Iris pigment epithelial cell (primary cell): ENCODE measurements at places on chromosomes 16 and 17.

- no peak for DNase-seq
Measured at GRCh38 chr16:86680661-86681030, 102.3 kb downstream of the FOXL1 start.

GRCh38 chr17:80989586-80989913 lies 2.1 kb upstream of the CHMP6 start:
- DNase-seq = no peak

- no peak for DNase-seq
Measured at GRCh38 chr16:85882181-85882810, 16.7 kb upstream of the IRF8 start.

DNA sequence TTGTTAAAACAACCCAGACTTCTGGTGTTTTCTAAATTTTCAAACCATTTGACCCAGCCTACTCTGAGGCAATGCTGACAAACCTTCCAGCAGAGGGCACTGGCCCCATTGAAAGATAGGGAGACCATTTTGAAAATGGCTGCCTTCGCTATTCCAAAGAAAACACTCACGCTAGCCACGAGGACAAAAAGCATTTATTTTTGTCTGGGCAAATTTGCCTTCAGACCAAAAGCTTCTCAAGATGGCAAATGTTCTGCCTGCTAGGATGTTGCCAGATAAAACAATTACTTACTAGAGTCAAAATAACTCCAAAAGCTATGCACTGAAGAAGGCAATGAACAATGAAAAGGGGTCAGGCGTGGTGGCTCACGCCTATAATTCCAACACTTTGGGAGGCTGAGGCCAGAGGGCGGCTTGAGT lies 296.7 kb upstream of the IRX5 start:
- DNase-seq = peak; percentile 18

DNA sequence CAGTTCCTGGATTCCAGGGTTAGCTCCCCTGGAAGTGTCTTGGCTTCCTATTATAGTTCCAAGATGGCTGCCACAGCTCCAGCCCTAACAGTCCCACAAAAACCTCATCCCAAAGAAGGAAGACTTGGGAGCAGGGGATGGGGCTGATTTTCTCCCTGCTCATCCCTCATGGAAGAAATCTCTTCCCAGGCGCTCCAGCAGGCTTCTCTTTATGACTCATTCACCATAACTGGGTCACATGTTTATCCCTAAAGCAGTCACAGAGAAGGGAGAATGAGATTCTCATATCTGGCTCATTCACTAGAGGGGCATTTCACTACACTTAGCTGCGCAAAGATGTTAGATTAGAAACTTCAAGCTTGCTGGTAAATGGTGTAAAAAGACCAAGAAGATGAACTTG lies 206.5 kb upstream of the IRX3 start:
- DNase-seq = no peak

DNA sequence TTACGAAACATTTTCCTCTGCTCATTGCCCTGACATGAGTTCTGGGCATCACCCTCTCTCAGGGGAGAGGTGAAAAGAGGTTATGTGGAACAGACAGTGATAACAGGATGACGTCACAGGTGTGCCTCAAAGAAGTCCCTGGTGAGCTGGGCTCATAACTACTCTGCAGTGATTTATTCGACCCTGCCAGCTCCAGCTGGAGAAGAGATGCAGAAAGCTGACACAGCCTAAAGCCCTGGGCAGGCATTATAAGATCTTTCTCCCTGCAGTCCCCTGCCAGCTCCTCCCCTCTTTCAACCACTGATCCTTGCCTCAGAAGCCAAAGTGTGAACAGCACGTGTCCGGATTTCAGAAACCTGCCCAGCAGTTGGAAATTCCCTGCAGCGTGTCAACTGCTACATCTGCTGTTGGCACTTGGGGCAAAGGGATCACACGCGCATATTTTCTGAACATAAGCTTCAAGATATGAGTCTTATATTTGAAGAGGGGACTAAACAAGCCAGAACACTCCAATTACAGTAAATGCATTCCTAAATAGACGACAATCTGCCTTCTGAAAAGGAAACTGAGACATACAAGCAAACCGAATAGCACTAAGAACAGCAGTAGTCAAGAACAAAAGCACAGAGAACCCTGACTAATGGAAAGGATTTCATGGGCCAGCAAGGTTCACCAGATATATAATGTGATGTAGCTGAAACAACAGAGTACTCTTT lies 80.5 kb downstream of the SMG6 start:
- DNase-seq = no peak

GRCh38 chr17:17814162-17815061 lies 22.4 kb downstream of the SREBF1 start:
- no peak for DNase-seq

GRCh38 chr16:75506107-75506506 lies 10.9 kb upstream of the CHST6 start:
- no peak for DNase-seq

GRCh38 chr17:19426631-19427030 lies 15.6 kb downstream of the RNF112 start:
- DNase-seq = no peak

DNA sequence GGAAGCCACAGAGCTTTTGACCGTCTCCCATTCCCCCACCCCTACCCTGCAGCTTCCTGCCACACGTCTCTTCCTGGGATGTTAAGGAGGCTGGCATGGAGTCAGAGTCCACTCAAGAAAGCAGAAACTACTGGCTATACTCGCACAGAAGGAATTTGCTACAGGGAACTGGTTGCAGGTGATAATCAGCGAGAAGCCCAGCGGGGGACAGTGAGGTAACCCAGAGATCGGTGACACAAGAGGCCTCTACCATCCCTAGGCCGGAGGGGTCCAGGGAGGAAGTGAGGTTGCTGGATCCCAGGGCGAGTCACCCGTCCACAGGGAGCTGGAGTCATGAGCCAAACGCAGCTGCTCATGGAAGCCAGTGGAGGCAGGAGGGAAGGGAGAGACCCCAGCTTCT lies 93.7 kb downstream of the SDK2 start:
- DNase-seq = no peak

DNA sequence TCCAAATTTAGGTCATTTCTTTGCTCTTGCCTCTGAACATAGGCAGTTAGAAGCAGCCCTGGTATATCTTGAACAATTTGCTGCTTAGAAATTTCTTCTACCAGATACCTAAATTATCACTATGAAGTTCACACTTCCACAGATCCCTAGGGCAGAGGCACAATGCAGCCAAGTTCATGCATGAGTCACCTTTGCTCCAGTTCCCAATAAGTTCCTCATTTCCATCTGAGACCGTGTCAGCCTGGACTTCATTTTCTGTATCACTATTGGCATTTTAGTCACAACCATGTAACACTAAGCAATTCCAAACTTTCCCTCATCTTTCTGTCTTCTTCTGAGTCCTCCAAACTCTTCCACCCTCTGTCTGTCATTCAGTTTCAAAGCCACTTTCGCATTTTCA lies 45.0 kb downstream of the KCNJ16 start:
- DNase-seq = no peak

GRCh38 chr17:8001976-8002720 lies at the start of gene GUCY2D:
TSS of gene GUCY2D (plus strand) at chr17:8002615. CDS start at chr17:8003048, 433 bp downstream.
- no peak for DNase-seq

GRCh38 chr16:88848557-88848956 lies 8.2 kb downstream of the GALNS start:
- no peak for DNase-seq

GRCh38 chr16:27531186-27531585 lies 18.5 kb downstream of the GTF3C1 start:
- DNase-seq = no peak

GRCh38 chr16:83312015-83312717 lies 495.6 kb upstream of the HSBP1 start:
- peak; percentile 61 for DNase-seq

DNA sequence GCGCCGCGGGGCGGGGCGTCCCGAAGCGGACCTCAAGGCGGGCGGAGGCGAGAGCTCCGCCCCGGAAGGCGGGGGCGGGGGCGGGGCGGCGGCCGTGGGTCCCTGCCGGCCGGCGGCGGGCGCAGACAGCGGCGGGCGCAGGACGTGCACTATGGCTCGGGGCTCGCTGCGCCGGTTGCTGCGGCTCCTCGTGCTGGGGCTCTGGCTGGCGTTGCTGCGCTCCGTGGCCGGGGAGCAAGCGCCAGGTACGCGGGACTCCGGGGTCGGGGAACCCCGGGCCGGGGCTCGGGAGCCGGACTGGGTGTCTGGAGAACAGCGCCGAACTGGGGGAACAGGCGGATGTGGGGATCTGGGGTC lies at the start of gene TNFRSF12A:
TSS of gene TNFRSF12A (plus strand) at position 122 of the 357 bp plus-strand sequence. CDS start at position 152, 30 bp downstream.
- peak; percentile 81 for DNase-seq

GRCh38 chr17:27670791-27671590 lies 40.0 kb downstream of the LGALS9 start:
- no peak for DNase-seq

GRCh38 chr17:71313866-71314265 lies 807.0 kb upstream of the SOX9 start:
- no peak for DNase-seq
